ENCODE measurements at places on chromosomes 1 and 21. TPM values are rescaled to one million over a fixed set of nuclear protein-coding genes. Genes with fewer than 3 reads are reported as not detected.

GRCh38 chr1:30741239-30741894 lies 16.2 kb downstream of the LAPTM5 start:
- DNase-seq = no peak

GRCh38 chr1:56439610-56440264 lies 139.6 kb downstream of the PLPP3 start:
- DNase-seq = no peak

DNA sequence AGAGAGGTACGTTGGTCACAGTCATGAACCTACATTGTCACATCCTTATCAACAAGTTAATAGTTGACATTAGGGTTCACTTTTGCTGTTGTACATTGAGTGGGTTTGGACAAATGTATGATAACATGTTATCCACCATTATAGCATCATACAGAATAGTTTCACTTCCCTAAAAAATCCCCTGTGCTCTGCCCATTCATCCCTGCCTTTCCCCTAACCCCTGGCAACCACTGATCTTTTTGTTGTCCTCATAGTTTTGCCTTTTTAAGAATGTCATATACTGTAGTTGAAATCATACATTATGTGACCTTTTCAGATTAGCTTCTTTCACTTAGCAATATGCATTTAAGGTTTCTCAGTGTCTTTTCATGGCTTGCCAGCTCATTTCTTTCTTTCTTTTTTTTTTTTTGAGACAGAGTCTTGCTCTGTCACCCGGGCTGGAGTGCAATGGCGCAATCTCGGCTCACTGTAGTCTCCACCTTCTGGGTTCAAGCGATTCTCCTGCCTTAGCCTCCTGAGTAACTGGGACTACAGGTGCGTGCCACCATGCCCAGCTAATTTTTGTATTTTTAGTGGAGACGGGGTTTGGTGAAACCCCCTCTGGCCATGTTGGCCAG lies 50.6 kb downstream of the UCK2 start:
- DNase-seq = no peak

DNA sequence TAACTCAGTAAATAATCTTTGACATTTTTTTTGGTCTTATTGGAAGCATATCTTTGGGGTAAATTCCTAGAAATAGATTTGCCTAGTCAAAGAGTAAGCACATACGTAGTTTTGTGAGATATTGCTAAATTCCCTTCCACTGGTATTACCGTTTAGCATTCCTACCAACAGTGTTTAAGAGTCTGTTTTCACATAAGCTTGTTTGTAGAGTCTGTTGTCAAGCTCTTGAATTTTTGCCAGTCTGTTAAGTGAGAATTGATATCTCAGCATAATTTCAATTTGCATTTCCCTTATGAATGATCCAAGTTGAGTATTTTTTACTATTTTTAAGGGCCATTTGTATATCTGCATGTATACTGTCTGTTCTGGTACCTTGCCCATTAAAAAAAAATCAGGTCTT lies 37.0 kb upstream of the MPC2 start:
- DNase-seq = no peak

DNA sequence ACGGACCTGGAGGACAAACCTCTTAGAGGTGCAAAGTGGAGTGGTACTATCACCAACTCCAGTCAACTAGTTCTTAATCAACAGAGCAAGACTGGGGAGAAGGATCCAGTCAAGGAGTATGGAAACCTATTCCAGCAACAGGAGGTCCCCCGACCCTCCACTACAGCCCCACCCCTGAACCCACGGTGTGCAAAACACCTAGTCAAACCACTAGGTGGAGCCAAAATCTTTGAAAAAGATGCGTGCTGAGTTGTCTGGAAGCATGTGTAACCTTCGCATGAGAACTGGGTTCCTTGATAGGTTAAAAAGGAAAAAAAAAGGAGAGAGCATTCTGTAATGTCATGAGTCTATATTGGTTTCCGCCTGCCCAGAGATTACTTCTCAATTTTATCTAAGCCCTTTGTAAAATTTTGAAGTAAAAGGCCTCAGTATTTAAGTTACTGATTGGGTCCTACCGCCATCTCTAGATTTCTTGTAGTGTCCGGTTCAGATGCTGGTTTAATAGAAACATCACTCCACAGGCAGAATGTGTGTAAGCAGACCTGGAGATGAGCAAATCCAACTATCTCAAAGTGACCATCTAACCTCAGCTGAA lies 81.9 kb upstream of the HAO2 start:
- DNase-seq = no peak

DNA sequence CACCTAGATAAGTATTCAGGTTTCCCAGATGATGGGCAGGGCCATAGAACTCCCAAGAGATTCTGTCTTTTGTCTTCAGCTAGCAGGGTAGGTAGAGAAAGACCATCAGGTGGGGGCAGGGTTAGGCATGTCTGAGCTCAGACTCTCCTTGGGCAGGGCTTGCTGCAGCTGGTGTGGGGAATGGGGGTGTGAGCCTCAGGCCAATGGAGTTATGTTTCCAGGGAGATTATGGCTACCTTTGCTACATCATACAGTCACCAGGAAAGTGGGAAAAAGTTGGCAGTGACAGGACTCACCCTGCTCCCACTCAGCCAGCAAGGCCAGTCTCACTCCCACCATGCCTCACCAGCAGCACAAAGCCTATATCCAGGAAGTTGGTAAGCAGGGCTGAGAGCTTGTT lies 77.8 kb downstream of the DRAM2 start:
- DNase-seq = peak; percentile 33

EFNA1 gene
- total RNA-seq = 17.8 TPM

RNU1-1 gene
- 6,165 TPM for total RNA-seq

TNFSF4 gene
- 0.45 TPM for total RNA-seq

PODN gene
- total RNA-seq = 86.3 TPM

Data from mesenteric fat pad (tissue), 1 donor.